ENCODE measurements at places on chromosomes 5 and 9.

- no peak for DNase-seq
Measured at GRCh38 chr5:10301842-10302610, 5.7 kb downstream of the CMBL start.

- DNase-seq: no peak
Measured at GRCh38 chr9:14079440-14079839, 234.5 kb downstream of the NFIB start.

GRCh38 chr9:31119890-31120454 lies 1264.5 kb upstream of the ACO1 start:
- DNase-seq: no peak

GRCh38 chr9:132012704-132013357 lies 66.8 kb downstream of the MED27 start:
- DNase-seq: no peak

- DNase-seq: peak; percentile 65
Measured at GRCh38 chr5:43514816-43515677, at the start of gene C5orf34. TSS of gene C5orf34 (minus strand) at chr5:43515148. CDS start at chr5:43509339, 5,809 bp downstream.

DNA sequence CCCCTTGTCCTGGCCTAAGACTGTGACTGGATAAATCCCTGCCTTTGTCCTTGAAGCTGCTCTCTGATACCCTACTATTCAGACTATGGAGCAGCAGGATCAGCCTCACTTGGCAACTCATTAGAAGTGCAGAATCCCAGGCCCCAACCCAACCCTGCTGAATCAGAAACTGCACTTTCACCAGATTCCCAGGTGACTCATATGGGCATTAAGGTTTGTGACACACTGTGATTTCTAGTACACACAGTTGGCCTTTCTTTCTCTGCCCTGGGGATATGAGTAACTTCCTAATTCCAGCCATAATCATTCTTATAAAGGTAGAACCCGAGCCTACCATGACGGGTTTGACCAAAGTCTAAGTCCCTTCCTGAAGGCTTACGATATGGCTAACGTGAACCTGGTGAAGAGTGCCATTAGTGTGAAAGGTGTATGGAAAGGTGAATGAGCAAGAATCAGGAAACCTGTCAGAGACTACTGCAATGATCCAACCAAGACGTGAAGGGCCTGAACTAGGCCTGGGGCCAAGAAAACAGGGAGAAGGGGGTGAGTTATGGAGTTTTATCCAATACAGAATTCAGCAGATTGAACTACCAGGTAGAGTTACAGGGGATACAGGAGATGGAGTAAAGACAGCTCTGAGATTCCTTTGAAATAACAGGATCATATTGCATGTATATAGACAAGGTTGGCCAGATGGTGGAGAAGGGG lies 533.0 kb downstream of the BNC2 start:
- DNase-seq: no peak

- DNase-seq: no peak
Measured at GRCh38 chr5:172505845-172506244, 51.5 kb upstream of the SH3PXD2B start.

DNA sequence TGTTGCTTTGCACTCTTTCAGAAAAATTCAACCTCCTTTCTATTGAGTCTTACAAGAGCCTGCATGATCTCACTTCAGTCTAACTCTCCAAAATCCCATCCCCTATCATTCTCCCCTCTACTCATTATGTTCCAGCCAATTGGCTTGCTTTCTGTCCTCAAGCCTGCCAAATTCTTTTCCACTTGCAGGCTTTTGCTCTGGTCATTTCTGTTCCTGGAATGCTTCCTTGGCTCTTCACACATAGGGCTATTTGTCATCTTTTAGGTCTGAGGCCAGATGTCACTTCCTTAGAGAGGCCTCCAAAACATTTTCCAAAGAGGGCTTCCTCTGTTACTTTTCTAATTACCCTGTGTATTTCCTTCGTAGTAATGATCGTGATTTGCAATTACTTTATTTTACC lies 11.8 kb upstream of the CHD1 start:
- DNase-seq: no peak

DNA sequence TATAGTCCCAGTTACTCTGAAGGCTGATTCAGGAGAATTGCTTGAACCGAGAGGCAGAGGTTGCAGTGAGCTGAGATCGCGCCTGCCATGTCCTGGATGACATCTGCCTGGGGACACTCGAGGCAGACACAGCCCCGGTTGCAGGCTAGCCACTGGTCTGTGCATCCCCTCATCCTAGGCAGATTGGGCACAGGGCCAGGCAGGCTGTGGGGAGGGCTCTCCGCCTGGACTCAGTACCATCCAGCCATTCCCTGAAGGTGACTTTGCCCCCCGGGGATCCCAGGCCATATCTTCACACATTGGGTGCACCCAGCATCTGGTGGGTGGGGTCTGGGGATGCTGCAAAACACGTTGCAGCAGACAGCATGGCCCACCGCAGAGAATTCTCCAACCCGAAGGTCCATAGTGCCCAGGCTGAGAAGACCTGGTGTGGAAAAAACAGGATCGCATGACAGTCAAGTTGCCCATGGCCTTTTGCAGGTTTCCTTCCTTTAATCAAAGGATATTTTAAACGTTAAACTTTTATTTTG lies 50.9 kb upstream of the SUSD3 start:
- no peak for DNase-seq

DNA sequence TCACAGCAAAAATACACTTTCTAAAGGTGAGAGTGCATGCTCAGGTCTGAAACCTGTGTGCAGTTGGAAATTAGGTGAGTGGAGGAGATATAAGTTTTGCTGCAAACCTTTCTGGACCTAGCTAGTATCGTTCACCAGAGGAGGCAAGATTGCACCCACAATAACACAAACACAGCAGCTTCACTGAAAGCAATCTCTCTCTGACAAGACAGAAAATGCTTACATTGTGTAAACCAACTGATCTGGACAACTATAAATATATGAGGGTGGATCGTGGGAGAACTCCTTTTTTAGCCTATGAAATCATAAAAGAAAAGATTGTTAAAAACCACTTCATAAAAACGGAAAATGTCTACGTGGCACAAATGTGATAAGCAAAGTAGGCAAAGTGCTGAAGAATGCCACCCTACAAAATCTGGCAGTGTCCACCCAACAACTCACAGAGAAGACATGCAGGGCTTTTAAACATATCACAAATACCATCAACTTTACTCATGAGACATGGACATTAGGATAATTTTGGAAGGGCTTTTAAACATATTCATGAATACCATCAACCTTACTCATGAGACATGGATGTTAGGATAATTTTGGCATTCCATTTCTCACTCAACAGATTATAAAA lies 134.3 kb downstream of the CDH18 start:
- no peak for DNase-seq

DNA sequence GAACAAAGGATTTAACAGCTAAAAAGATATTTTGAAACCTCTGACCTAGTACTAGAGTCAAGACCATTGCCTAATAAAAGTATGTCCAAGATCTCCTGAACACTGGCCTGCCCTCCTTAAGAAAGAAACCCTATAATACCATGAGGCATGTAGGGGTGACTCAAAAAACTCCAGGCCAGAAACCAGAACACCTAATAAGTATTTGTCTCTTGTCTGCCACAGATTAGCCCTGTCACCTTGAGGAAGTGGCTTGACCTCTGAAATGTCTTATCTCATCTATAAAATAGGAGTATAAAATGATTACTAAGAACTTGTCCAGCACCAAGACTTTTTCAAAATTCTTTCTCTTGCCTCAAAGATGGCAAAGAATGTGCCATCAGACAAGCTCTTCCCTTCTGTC lies 125.5 kb upstream of the RASGRF2 start:
- no peak for DNase-seq

DNA sequence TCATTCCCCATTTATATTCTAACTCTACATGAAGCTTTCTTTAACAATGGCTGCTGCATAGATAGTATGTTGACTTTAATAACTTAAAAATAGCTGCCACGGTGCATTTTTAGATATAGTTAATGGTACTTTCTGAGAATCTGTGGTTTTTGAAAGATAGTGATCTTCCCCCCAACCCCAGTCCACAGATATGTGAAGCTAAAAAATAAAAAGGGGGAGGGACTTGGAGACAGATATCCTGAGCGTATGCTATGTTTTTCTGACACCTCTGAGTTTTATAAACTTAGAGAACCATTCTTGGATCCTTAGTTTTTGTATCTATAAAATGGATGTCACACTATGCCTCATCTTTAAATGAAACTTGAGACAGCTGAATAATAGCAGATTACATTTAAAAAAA lies 120.5 kb downstream of the SNX18 start:
- DNase-seq: no peak

GRCh38 chr9:12224449-12224848 lies 468.7 kb upstream of the TYRP1 start:
- DNase-seq: no peak

GRCh38 chr9:2641033-2641432 lies 19.4 kb downstream of the VLDLR start:
- DNase-seq: no peak

GRCh38 chr5:116671211-116671736 lies 96.7 kb upstream of the SEMA6A start:
- DNase-seq: no peak

DNA sequence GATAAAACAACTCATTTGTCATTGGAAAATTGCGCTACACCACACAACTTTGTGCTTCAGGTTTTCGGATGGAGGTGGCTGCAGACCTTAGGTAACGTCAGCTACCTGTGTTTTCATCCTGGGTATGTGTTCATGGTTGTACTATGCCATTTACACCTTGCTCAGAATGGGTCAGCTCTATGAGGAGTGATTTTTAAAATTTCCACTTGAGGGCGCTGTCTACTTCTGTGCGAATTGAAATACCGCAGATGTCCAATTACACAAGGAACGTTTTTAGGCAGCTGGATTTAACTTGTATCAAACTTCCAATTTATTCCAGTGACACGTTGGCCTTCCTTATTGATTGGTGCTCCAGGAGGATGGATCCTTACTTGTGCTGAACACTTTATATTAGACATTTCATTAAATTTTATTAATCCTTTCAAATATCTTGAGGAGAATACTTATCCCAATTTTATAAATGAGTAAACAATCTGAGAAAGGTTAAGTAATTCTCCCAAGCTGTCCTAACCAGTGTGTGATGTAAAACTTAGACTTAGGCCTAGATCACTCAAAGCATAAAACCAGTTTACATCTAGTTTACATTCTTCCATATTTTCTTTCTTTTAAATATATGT lies 23.4 kb downstream of the DMRTA1 start:
- DNase-seq: no peak

DNA sequence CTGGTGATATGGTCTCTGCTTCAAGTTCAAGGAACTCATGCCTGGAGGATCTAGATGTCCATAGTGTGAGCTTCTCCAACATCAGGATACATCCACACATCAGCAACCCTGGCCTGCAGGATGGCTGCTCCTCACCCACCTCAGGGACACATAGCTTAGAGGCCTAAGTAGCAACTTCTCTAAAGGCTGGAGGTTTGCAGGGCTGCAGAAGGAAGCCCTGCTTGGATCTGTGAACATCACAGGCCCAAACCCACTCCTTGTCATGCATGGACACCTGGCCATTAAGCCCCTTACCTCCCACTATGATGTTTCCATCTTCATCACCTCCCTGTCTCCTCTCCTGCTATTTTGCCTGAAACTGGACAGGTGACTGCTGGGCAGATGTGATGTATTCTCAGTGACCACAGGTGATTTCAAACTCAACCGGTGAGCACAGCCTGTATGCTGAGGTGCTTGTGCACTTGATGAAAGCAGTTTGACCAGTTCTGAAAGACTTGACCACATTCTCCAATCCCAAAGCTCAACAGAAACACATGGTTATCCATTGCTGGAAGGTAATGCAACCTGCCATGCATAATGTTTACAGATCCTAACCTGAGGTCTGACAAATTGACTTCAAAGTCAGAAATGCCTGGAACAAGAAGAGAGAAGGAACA lies 205.2 kb downstream of the FSTL4 start:
- DNase-seq: no peak
